ENCODE measurements at places on chromosomes 2 and 18. TPM values are rescaled to one million over a fixed set of nuclear protein-coding genes. Genes with fewer than 3 reads are reported as not detected.

CETN1 gene
- polyA plus RNA-seq = not detected

GMPPA gene
- polyA plus RNA-seq = 68.8 TPM

GYPC gene
- polyA plus RNA-seq = 111 TPM

DNA sequence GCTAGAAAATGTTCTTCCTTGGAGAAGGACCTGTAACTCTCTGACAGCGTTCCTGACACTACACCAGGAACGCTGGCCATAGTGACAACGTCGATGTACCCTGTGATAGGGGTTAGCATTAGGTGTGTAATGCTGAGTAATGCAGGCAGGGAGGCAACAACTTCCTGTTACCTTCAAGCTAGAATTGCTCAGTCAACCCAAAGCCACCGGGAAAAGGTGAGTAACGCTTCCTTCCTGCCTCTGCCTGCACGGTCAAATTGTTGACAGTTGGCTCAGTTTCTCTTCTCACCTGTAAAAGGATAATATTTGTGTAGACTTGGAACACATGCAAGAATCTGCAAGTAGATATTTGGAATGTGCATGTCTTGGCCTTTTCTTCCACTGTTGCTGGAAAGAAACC is 12.7 kb downstream of the FAM110C start:
- no peak for DNase-seq

DNA sequence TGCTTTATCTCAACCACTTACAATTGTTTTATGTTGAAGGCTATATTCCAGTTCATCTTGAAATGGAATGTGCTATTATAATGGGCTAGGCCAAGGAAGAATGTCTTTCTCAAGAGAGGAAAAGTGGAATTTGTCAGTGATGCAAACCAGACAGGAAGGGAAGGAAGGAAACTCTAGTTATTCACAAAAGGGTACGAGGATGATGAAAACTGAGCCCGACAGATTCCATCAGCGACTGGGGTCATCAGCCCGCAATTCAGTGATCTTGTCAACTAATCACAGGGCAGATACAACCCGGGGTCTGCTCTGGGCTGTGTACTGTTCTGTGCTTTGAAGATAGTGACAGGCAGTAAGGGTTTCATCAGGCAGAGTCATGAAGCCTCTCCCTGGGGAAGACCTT is 23.4 kb upstream of the LYPD6 start:
- no peak for DNase-seq

- DNase-seq = peak; percentile 84
These were observed 45.0 kb upstream of the EML4 start for GRCh38 chr2:42124011-42124785.

DNA sequence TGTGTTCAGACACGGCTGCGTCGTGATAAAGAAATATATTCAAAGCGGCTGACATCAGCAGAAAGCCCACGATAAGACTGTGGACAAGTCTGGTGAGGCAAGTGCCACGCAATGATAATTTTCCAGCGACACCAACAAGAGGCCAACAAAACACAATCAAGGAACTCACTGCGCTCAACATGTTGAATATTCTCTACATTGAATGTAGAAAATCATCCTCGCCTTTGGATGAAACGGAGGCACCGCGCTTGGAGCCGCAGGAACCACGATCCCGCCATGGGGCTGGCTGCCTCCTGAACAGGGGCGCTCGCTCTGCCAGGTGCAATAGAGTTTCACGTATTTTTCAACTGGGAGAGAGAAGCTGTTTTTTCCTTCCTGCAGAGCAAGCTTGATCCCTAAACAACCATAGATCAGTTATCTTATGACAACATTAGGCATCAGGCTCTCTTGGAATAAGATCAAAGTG is 220.3 kb downstream of the ATAD2B start:
- DNase-seq = no peak

DNA sequence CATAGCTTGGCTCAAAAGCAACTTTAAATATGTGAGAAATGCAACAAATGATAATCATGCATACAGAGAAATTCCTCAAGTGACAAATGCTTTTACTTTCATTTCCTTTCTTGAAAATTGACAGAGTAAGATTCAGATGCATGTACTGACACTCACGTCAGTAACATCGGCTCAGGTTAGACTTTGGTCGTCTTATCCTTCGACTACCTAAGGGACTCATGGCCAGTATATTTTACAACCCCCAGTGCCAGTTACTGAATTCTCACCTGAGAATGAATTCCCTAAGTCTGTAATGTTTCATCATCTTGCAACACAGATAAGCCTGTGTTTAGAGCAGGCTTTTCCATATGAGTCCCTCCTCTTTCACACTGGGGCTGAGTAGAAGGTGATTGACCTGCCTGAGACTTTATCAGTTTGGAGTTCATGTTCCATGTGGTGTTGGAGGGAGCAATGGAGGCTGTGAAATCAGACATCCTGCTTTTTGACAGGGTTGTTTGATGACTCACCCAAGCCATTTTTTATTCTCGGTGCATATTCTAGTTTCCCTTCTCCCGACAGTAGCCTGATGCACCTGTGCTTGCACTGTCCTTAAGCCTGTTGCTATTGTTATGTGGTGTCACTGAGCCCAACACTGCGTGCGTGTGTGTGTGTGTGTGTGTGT is 30.5 kb upstream of the ATP8B1 start:
- peak; percentile 57 for DNase-seq

- DNase-seq = no peak
These were observed 7.1 kb downstream of the SH3BP4 start for GRCh38 chr2:234958746-234959395.

GRCh38 chr2:100256416-100256815 is 65.9 kb downstream of the LONRF2 start:
- no peak for DNase-seq

DNA sequence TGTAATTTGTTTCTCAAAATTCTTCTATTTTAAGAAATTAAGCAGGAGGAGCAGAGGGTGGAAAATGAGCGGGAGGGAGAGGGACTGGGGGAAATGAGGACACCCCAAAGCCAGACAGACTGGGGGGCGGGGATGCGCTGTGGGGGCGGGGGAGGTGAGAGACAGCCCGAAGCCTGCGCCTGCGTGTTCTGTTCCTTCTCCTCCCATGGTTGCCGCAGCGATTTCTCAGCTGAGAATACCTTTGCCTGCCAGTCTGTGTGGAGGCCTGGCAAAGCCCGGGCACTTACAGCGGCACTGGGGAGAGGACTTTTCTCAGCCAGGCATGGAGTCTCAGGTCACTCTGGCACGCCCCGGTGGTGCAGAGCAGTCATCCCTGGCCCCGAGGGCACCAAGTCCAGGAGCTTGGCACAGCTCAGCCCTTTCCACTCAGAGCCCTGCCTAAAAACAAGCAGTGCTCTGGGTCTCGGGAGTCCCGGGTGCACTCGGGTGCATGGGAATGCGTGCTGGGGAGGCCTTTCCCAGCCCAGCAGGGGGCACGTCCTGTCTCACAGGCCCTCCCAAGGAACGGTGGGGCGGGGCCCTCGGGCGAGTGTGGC is 289.3 kb upstream of the HS6ST1 start:
- no peak for DNase-seq

All from B cell (primary cell).